ENCODE measurements at places on chromosomes 11 and 22.

- no peak for DNase-seq
These were observed 60.7 kb upstream of the PHF21A start for GRCh38 chr11:46181843-46182424.

DNA sequence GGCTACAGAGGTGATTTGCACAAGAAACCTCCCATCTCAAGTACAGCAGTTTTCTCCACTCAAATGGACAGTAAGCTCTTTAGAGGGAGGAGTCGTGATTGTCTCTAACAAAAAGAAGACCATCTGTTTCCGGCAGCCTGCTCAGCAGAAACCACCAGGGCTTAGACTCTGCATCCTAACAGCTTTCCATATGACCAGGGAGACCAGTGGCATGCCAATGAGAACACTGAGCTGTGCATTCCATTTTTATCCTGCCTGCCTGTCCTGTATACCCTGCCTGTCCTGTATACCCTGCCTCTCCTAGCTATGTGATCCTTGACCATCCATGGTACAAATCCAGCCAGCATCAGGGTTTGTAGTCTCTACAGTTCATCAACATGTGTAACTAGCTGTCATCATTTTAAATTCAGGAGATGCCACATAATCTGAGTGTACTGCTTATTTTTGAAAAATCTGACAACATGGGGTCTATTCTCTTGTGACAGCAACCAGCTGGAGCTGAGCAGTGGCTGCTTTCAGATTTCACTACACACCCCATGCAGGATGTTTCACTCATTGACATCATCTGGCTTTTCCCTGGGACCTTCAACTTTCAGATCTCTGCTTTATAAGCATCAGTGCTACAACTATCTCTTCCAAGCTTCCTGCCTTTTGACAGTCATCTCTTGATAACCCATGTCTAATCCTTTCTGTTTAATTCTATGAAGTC lies 50.5 kb upstream of the POU2AF2 start:
- DNase-seq = no peak

DNA sequence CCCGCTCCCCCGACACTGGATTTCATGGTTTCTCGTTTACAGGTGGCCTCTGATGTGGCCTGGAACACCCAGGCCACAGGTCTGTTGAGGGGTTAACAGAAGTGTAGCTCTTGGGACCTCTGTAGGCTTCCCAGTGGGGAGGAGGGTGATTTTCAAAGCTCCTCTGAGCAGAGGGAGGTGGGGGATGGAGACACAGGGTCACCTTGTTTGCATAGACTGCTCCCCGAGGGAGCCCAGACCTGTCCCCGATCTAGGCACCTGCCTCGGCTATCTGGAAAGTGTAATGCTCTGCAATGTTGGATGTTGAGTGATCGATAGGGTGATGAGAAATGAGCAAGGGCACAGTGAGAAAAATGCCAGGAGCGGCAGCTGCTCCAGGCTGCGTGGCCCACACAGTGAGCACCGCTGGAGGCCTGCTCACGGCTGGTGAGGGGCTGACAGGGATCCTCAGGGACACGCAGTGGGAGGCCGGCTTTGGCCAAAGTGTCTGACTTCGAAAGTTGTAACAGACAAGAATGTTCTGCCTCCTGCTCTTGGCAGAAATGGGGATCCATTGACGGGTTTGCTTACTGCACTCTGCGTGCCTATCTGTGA lies 594.1 kb downstream of the BRD1 start:
- no peak for DNase-seq

GRCh38 chr22:31732089-31732829 lies 17.7 kb downstream of the PRR14L start:
- no peak for DNase-seq

DNA sequence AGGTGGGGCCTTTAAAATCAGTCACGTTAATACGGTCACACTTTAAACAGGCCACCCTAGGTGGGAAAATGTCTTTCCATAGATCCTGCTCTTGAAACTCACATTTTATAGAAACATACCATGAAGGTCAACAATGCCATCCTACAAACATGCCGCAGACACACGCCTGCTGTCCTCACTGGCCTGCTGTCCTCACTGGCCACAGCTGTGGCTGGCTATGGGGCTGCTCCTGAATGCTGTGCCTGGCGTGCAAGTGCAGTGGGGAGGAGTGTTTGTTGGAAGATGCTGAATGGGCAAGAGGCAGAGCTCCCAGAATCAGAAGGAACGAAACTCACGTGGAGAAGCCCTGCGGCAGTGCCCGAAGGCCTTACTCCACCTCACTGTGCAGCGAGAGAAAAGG lies 106.2 kb upstream of the BID start:
- DNase-seq = no peak

- no peak for DNase-seq
These were observed 4.3 kb downstream of the INCENP start for GRCh38 chr11:62127941-62128770.

- no peak for DNase-seq
These were observed 141.0 kb downstream of the SOX6 start for GRCh38 chr11:16215352-16215751.

GRCh38 chr22:46457502-46458488 lies 79.6 kb downstream of the CELSR1 start:
- DNase-seq = no peak

- DNase-seq = no peak
These were observed 13.6 kb downstream of the ZC3H12C start for GRCh38 chr11:110106713-110107274.

DNA sequence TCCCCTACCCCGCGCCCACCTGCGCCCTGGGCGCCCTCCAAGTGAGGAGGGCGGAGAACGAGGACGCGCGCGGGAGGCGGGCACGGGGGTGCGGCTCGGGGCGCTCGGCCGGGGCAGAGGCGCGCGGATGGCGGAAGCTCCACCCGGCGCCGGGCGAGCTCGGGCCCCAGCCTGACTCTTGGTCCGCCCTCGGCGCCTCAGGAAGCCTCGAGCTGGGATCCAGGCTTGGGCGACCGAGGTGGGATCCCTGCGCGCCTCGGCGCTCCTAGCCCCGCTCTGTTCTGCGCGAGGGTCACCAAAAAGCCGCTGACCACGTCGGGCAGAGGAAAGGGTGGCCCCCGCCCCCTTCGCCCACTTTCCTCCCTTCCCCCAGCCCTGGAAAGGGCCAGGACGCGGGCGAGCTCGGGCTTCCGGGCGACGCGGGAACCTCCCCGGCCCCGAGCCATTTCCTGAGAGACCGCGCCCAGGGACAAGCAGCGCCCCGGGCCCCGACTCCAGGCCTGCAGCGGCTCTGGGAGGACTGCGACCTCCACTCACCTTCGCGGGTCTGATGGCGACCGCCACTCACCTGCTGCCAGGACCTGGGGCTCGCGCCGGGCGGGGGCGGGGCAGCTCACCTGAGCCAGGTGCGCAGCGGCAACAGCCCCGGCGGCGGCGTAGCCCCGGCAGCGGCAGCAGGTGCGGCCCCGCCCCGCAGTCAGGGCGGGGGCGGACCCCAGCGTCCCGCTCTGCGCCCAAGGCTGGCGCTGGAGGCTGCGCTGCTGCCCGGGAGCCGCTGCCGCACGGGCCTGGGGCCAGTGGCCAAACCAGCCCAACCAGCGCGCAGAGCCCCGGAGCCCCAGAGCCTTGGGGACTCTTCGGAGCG lies 2.2 kb upstream of the SIGIRR start:
- no peak for DNase-seq

GRCh38 chr22:42061041-42061440 lies 9.6 kb downstream of the NAGA start:
- DNase-seq = no peak

DNA sequence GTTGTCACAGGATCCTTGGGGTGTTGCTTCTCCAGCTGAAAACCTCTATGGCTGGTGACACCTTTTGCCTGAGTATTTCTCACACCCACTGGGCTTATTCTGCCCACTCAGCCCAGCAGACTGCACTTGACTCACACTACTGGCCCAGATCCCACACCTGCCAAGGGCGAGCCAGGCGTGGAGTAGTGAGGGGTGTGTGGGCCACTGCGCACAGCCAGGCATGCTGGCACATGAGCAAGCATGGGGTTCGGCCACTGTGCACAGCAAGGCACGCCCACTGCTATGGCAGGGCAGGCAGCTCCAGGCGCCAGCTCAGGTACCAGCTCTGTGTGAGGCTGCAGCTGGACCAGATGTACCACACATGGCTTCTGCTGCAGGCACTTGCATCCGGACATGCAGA lies 116.5 kb upstream of the MTNR1B start:
- no peak for DNase-seq

GRCh38 chr11:12266943-12267342 lies 110.4 kb upstream of the PARVA start:
- DNase-seq = no peak

GRCh38 chr11:75229466-75229865 lies 11.1 kb upstream of the TPBGL start:
- no peak for DNase-seq

DNA sequence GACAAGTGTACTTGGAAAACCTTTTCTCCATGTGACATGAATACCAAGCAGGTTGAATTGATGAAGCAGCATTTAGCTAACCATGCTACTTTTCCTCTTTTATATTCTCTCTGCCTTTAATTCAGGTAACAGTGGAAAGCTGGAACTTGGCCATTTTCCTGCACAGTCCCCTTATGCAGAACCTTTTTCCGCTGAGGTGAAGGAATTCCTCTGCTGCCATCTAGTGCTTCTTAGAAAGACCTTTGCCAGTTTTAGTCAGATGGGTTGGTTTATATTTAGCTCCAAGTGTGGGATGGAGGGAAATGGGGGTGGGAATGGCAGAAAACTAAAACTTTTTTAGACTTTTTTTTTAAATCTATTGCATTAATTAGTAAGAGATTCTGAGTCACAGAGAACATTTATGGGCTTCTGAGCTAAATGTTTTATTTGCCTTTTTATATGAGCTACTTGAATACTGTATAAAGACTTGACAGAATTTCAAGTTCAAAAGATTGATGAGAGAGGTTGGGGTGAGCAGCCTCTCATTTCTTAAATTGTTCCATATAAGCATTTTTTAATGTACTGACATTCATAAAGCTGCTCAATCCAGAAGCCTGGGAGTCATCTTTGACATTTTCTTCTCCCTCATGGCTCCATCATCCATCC lies 153.9 kb upstream of the ZC3H12C start:
- no peak for DNase-seq

GRCh38 chr11:57477507-57478189 lies 17.3 kb downstream of the RTN4RL2 start:
- DNase-seq = no peak

- no peak for DNase-seq
These were observed 77.8 kb downstream of the BUD13 start for GRCh38 chr11:116694815-116695590.

- DNase-seq = no peak
These were observed 97.2 kb downstream of the JRKL start for GRCh38 chr11:96486890-96487611.

DNA sequence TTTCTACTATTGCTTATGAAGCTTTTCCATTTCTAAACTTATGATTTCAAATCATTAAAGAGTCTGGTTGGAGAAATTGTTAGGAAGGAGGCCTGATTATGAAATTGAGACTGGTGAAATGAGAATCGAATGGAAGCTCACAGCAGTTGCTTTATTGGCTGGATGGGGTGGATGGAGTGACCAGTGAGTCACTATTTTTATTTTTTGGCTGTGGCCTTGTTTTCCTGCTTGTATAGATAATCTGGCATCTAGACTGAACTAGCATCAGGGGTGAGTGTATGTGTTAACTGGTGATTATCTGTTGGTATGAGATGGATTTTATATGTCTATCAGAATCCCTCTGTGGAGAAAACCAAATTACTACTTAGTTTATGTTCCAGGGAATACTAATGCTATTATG lies 36.2 kb downstream of the UVRAG start:
- DNase-seq = no peak

GRCh38 chr11:108142304-108142703 lies 20.9 kb downstream of the ACAT1 start:
- no peak for DNase-seq

- DNase-seq = no peak
These were observed 4.8 kb downstream of the TRIM3 start for GRCh38 chr11:6468712-6469495.
